GM13977 (cell line): ENCODE measurements at places on chromosomes 11 and 22.
A peak's percentile ranks its signal among the peaks of the same experiment; 100 is the strongest.

- DNase-seq = no peak
These were observed 10.4 kb downstream of the PDGFB start for GRCh38 chr22:39234472-39234787.

DNA sequence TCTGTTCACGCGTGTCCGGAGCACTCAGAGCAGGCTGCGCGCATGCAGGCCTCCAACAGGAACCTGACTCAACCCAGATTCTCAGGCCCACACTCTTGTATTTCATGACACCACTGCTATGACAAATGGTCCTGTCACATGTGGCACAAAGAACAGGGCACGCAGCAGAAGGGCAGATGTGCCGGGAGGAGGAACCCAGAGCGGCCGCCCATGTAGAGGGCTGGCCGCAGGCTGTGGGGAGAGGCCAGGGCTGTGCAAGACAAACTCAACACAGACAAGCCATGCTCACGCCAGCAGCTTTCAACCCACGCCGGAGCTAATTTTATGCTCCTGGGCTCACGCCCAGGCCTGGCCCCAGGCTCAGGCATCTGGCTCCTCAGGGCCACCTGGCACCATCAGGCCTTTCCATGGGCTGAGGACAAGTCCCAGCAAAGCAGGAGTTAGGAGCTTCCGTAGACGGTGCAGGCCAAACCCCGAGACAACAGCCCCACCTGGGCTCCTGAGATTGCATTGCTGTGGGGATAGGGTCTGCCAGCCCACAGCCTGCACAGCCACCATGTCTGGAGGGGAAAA lies 40.0 kb downstream of the DUSP8 start:
- DNase-seq = no peak

- DNase-seq = no peak
These were observed 10.3 kb upstream of the NEFH start for GRCh38 chr22:29469755-29470154.

- no peak for DNase-seq
These were observed 554.2 kb downstream of the NTM start for GRCh38 chr11:131924457-131925201.

DNA sequence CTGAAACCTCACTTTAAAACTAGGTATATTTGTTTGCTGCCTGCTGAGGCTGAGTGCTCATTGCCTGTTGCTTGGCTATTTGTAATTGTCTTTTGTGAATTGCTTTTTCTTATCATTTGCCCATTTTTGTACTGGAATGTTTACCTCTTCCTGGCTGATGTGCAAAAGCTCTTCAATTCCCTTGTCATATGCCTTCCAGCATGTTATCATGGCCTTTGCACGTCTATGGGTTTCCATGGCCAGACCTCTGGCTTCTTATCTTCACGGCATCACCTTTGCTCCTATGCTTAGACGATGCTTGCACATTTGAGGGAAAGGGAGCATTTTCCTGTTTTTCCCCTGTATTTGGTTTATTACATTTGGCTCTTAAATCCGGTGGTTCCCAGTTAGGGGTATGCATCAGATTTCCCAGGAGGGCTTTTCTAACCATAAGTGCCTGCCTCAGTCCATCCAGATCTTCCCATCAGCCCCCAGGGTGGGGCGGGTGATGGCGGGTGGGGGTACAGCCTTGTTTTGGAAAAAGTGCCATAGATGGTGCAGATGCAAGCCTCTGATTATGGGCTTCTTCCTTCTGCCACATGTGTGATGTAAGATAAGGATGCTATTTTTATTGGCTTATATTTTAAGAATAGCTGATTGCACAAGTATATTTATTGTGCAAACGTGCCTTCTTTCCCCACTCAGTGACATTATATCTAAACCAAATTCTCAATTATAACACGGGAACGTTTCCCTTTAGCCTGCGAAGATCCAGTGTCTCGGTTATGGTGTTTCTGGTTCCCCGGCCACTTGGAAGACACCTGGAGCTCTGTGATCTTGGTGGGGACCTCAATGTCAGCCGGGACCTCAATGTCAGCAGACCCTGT lies 70.6 kb upstream of the SEPTIN5 start:
- no peak for DNase-seq

- DNase-seq = no peak
These were observed 15.8 kb upstream of the MOB2 start for GRCh38 chr11:1502168-1502953.

- no peak for DNase-seq
These were observed 288.4 kb upstream of the CCDC90B start for GRCh38 chr11:83574519-83574918.

- no peak for DNase-seq
These were observed 66.6 kb upstream of the B3GAT1 start for GRCh38 chr11:134478611-134479010.

GRCh38 chr11:36196411-36196998 lies 92.7 kb downstream of the COMMD9 start:
- DNase-seq = no peak

- DNase-seq = no peak
These were observed 120.9 kb downstream of the TBC1D22A start for GRCh38 chr22:46883092-46883910.

DNA sequence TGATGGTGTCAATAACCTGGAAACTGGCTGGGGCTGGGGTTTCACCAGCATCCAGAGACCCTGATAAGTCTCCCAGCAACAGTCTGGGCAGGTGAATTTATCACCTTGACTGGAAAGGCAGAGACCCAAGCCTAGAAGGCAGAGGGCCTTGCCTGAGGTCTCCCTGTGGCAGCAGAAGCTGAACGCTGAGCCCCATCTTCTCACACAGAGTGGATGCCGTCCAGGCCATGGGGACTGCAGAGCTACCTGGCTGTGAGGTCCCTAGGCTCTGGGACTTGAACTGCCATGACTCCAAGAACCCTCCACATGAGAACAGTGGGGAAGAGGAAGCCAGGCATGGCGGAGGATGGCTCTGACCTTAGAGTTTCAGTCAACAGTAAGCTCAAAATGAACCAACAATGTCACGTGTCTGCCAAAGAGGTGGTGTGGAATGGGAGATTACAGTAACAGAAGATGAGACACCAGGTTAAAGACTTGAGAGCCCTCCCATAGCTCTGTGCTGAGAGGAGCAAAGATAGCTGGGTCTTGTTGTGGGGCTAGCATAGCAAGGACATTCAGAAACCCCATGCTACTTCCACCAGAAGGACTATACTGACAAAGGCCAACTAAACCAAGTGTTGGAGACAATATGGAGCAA lies 79.1 kb upstream of the LINC01488 start:
- no peak for DNase-seq

- DNase-seq = no peak
These were observed 13.7 kb upstream of the SCUBE1 start for GRCh38 chr22:43356881-43357280.

DNA sequence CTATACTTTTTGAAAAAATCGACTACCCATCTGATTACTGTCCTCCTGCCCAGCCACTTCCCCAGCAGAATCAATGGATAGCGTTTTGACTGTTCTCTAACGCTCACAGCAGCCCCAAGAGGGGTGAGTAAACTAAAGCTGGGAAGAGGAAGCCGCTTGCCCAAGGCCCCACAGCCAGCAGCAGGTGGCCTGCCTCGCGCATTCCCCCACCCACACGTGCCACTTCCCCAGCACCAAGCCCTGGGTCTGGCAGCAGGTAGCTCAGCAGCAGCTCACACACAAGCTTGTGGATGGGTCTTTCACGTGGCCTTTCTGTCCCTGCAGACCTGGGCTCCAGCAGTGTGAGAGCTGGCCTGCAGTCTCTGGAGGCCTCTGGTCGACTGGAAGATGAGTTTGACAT lies 34.3 kb downstream of the TOM1 start:
- DNase-seq = no peak

DNA sequence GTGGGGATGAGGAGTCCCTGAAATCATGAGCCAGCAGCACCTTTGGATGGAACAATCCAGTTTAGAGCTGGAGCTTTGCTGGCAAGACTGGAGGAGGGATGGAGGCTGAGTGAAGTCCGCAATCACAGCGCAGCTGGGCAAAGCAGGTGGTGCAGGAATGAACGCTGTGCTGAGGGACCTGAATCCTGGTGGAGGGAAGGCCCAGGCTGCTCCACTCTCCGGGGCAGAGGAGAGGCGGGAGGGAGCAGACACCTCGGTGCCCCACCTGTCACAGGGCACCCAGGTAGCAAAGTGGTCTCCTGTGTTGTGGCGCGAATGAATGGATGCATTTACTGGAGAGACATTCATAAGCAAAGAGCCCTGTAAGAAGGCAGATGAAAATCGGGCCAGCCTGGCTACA lies 124.8 kb upstream of the ANO1 start:
- no peak for DNase-seq

DNA sequence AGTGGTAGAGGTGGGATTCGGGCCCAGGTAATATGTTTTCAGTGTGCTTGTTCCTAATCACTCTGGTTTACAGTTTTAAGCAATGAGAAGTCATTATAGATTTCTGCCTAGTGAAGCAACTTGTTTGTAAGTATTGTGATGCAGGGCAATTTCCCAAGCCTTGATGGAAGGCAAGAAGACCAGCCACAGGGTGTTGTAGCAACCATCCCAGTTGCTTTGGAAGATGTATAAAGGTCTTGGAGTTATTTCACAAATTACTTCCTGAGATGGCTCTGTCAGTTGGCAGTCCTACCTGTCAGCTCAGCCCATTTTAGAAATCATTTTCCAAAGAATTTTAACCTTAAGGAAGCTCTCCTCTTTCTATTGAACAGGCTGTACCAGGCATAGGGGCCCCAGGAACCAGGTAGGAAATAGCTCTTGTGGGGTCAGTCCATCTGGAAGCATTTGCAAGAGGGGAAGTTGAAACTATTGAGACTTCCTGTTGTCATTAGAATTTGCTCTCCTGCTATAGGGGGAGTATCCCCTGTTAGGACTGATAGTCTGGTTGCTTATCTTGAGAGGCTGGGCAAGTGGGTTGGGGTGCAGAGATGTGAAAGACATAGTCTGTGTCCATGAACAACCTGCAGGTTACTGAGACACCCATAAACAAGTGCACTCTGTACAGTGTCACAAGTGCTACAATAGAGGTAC lies 47.9 kb downstream of the STIM1 start:
- DNase-seq = no peak

GRCh38 chr11:112844517-112844916 lies 116.7 kb upstream of the NCAM1 start:
- DNase-seq = no peak

DNA sequence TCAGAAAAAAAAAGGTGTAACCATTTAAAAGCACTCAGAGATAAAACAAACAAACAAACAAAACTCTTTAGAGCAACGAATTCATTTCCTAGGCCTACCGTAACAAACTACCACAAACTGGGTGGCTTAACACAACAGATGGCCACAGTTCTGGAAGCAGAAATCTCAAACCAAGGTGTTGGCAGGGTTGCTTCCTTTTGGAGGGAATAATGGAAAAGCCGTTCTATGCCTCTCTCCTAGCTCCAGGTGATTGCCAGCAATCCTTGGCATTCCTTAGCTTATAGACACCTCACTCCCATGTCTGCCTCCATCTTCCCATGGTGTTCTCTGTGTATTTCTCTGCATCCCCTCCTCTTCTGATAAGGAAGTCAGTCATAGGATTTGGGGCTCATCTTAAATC lies 200.4 kb downstream of the RAB38 start:
- DNase-seq = no peak

DNA sequence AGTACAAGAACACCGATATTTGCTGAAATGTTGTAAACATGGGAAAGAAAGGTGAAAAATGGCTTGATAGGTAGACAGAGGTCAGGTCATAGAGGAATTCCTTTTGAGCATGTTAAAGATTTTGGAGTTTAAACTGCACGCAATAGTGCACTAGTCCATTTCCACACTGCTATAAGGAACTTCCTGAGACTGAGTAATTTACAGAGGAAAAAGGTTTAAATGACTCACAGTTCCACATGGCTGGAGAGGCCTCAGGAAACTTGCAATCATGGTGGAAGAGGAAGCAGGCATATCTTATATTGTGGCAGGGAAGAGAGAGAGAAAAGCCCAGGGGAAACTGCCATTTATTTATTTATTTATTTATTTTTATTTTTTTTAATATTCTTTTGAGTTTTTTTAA lies 5.0 kb downstream of the OR10A5 start:
- DNase-seq = no peak

DNA sequence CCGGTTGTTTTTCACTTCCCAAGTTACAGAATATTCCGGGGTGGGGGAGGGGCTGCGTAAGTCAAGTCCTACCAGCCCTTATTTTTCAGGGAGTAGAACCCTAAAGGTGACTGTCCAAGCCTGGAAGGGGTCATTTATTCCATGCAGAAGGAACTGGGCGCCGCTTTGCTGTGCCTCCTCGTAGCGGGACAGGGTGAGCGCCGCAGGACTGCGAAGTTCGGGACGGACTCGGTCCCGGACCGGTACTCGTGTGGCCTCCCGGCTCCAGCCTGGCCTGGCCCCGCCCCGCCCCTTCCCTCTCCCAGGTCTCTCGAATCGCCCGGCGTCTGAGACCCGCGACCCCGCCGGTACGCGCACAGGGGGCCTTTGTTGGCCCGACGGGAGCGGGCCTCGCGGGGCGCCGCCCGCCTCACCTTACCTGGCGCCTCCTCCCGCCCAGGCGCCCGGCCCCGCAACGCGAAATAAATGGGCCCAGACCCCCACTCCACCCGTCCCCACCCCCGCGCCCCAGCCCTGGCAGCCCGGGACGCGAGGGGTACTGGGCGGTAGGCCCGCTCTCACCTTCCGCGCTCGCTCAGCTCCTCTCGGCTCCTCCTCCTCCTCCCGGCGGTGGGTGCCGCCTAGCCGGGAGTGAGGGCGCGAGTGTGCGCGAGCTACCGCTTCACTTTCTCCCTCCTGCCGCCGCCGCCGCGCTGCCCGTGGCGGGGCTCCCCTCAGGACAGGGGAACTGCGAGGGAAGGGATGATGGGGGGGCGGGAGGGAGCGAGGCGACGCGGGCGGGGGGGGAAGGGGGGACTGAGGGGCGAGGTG lies 698 bp downstream of the PAK1 start:
- peak; percentile 72 for DNase-seq

DNA sequence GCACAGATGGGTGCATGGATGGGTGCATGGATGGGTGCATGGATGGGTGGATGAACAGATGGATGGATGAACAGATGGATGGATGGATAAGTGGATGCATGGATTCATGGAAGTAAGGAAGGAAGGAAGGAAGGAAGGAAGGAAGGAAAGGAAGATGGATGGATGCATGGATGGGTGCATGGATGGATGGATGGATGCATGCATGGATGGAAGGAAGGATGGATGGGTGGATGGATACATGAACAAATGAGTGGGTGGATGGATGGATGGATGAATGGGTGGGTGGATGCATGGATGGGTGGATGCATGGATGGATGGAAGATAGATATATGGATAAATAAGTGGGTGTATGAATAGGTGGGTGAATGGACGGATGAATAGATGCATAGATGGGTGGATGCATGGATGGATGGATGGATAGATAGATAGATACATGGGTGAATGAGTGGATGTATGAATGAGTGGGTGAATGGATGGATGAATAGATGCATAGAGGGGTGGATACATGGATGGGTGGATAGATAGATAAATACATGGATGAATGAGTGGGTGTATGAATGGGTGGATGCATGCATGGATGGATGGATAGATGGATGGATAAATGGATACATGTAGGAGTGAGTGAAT lies 32.5 kb downstream of the IGF2 start:
- DNase-seq = no peak

GRCh38 chr11:68189082-68189481 lies 24.0 kb downstream of the KMT5B start:
- DNase-seq = no peak

GRCh38 chr22:22392131-22392530 lies 116.4 kb downstream of the ZNF280B start:
- DNase-seq = no peak
